ENCODE measurements at places on chromosomes 5 and 9.

GRCh38 chr9:127654619-127655018, 42.5 kb downstream of the STXBP1 start:
- no peak for DNase-seq

DNA sequence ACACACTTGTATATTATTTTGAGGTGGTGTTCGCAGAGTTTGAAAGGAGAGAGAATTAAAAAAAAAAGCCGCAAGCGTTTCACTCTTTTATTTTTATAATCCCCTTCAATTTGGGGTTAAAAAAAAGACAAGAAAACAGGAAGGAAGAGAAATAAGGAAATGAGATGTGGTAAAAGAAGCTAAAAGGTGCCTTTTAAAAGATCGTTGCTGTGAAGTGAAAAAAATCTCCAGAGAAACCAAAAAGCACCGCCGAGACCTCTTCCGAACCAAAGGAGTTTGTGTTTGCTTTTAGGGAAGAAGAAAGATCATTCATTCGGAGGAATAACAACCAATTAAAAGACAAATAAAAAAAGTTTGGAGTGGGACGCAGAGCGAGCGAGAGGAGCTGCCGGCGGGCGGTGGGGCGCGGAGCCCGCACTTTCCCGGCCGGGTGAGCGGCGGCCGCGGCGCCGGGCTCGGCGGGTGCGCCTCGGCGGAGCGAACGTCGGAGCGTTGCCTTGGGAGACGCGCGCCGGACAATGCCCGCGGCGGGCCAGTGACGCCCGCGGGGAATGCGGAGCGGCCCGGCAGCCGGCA, 355 bp downstream of the TLE4 start:
- no peak for DNase-seq

GRCh38 chr9:127283917-127284497, 19.4 kb downstream of the GARNL3 start:
- no peak for DNase-seq

- DNase-seq, result no peak
These were observed 147.4 kb downstream of the INSYN2B start for GRCh38 chr5:169832845-169833244.

DNA sequence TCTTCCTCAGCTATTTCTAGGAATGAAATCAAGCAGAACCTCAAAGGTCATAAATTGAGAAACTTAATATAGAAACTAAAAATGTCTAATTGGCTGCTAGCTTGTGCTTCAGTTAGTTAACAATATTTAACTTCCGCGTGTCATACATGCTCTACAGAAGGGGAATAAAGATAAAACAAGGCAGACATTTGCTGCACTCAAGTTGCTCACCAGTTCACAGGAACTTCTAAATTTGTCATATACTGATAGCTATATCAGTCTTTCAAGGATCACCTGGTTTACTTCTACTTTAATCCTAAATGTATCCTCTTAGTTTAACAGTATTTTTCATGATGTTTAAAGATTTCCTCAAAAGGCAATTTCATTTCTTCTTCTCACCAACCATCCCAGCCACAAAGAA, 8.4 kb downstream of the CCNH start:
- no peak for DNase-seq

DNA sequence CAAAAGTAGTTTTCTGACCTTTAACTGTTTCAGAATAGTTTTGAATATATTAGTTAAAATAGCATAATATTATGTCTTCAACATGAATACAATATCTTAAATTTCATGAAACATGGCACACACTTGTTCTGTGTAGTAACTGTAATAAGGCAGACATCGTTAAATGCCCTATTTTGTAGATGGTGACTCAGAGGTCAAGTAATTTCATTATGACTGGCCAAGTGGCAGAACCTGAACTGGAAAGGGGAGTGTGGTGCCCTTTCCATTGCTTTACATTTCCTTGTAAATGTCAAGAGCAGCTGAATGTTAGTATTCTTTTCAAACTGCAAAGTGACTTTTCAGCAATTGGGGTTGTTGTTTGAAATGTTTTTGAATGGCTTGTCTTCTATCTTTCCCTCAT, 201.2 kb upstream of the CDKN2B start:
- no peak for DNase-seq

GRCh38 chr9:75382126-75382525, 293.8 kb downstream of the OSTF1 start:
- no peak for DNase-seq

DNA sequence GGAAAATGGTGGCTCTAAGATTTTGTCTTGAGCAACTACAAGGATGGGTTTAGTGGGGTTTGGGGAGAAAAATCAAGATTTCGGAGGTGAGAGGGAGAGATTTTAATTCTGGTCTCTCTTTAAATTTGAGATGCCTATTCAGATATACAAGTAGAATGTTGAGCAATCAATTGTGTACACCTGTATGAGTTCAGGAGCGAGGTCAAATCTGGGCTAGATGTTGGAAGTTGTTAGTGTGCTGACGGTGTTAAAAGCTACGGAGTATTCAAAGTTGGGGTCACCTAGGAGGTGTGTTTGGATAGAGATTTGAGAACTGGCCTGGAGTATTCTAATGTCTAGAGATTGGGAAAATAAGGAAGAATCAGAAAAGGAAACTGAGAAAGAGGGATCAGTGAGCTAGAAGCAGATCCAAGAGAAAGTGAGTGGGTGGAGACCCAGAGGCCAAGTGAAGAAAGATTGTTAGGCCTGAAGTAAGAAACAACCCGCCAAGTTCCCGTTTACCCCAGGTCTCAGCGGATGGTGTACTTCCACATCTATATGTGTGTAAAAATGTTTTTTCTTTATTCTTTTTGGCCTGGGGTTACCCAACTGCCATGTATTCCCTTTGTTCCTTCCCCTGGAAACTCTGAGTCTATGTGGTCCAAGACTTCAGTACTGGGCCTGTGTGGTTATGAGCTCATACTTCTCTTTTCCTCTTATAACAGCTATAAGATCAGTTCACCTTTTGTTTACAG, 11.9 kb upstream of the ARHGAP26 start:
- no peak for DNase-seq

GRCh38 chr5:111453295-111453694, 59.0 kb downstream of the STARD4 start:
- no peak for DNase-seq

DNA sequence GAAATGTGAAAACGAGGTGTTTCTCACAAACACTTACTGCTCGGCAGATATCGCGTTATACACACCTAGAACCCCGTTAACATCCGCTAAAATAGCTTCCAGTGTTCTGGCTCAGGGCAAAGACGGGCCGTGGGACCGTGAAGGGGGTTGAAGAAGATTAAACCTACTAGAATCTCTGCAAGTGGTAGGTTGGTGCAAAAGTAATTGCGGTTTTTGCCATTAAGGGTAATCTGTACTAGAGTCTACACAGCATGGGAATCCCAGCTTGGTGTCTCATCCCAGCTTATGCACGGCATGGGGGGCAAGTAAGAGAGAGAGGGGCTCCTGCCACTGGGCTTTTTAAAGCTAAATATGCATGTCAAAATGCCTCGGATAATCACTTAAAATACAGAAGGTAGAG, 43.9 kb downstream of the HRH2 start:
- DNase-seq, result no peak

DNA sequence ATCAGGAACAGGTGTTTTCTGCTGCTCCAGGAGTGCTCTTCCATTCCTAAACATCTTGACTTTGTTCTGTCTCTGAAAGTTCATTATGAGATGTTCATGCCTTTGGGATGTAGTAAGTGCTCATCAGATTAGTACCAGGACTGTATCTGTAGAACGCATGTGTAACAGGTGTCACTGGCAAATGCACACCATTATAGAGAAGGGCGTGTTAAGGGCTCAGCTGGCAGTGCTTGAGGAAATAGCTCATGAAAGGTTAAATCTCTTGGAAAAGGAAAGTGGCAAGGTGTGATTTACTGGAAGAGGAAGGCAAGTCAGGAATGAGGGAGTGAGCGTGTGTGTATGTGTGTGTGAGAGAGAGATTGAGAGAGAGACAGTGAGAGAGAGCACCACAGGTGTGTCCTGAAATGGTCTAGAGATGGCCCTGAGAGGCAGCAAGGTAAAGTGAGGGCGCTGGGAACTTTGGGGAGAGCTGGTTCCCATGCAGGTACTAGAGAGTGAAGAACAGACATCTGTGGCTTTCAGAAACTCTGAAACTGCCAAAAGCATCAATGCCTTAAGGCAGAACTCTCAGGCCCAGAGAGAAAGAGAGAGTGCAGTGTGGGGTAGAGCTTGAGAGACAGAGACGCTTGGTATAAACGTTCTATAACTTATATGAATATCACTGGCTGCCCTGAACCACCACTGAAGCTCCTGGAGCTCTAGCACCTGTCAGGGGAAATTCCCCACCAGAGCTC, 13.7 kb upstream of the CXCL14 start:
- no peak for DNase-seq

DNA sequence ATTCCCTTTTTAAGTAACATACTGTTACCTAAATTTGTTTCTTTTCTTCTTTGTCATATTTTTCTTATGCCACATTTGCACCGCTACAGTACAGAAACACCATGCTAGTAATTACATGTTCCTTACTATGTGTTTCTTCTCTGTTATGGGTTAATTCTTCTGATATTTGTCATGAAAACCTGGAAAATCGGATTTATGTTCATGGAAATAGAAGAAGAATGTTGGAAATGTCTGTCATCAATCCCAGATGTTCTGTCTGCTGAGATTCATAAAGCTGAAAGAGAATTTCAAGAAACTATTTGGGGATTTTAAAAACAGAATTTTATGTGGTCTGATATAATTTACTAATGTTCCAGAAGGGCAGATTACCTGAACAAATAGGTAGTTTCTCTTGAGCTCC, 305.2 kb upstream of the NREP start:
- no peak for DNase-seq

- no peak for DNase-seq
These were observed 140.9 kb upstream of the PIK3R1 start for GRCh38 chr5:68074633-68075032.

DNA sequence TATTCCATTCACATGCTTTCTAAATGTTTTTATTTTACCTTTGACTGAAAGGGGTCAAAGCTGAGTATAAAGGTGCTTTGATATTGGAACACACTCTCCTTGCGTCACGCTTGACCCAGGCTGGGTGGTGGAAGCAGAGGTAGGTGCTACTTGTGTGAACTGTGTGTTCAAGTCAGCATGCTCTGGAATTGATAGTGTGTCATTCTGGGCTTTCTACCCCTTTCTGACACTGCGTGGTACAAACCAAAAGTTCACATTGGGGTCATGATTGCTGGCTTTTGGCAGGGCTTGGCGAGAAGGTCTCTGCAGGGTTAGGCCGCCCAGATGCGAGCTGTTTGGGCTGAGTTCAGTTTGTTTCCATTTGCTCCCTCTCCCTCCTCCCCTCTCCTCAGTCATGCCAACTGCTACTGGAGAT, 131.8 kb downstream of the ADAMTSL1 start:
- no peak for DNase-seq

DNA sequence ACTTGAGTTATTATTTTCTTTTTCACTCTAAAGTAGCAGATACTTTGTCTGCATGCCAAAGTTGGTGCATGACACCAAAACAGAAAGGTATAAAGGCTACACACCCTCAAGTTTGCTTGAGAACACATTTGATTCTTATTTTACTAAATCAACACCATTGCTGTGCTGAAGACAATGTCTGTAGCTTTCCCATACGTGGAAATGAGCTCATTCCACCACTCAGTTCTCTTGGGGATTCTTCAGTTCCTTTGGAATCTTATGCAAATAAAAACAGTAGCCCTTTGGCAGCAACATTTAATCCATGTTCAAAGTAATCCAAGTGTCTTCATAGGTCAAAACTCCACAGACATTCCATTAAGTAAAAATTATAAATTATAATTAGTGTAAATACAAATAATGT, 264.9 kb downstream of the TLE1 start:
- DNase-seq, result no peak

DNA sequence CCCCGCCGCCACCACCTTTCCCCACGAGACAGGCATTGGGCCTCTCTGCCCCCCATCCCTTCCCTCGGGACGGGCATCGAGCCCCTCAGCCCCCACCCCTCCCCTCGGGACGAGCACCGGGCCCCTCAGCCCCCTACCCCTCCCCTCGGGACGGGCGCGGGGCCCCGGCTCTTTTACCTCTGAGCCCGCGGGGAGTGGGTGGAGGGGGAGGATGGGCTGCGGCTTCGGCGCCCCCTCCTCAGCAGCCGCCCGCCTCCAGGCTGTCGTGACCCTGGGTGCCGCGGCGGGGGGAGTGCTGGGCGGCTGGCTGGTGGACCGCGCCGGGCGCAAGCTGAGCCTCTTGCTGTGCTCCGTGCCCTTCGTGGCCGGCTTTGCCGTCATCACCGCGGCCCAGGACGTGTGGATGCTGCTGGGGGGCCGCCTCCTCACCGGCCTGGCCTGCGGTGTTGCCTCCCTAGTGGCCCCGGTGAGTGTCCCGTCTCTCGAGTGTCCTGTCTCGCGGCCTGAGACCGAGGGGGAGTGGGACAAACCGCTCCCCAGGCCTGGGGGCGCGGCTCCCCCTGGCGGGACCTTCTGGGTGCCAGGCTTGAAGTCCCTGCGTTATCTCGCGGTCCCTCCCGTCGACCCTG, 791 bp downstream of the SLC2A8 start:
- DNase-seq, result peak; percentile 84

- no peak for DNase-seq
These were observed 1100.4 kb upstream of the EDIL3 start for GRCh38 chr5:85484982-85485574.

- DNase-seq, result peak; percentile 29
These were observed 593 bp downstream of the GM2A start for GRCh38 chr5:151253605-151253950.

GRCh38 chr5:159515909-159516415, 185.7 kb upstream of the IL12B start:
- peak; percentile 30 for DNase-seq

DNA sequence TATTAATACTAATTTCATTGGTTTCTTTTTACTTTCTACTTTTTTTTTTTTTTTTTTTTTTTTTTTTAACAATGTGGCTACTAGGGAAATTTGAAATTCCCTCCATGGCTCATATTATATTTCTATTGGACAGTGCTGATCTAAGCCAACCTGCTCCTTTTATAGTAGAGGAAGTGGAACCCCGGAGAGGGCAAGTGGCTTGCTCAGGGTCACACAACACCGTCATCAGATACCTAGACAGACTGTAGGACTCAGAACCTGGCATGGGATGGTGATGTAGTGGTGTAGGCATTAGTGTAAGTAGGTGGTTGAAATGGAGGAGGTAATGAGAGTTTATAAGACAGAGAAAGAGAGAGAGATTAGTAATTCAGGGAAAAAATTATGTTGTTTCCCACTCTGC, 10.8 kb downstream of the ZNF618 start:
- DNase-seq, result no peak

DNA sequence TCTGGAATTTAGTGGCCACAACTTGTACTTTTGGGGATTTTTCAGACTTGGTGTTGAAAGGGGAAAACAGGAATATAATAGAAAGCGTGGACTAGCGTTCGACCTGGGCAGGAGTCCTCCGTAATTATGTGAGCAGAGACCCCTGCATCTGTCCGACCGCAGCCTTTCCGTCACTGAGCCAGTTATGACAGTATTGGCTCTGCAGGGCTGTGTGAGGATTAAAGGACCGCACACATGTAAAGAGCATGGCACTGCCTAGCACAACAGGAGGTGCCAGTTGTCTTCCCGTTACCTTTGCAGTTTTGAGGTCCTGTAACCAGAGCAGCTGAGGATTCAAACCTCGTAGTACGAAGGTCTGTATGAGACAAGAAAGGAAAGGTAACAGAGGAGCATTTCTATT, 1.2 kb downstream of the B4GALT7 start:
- DNase-seq, result no peak

- DNase-seq, result no peak
These were observed 581.5 kb downstream of the CCDC171 start for GRCh38 chr9:16134351-16134750.

All from SK-N-SH (cell line).